ENCODE measurements at places on chromosomes 4 and X. TPM values are rescaled to one million over a fixed set of nuclear protein-coding genes. Genes with fewer than 3 reads are reported as not detected.

Gene DOK7
- 0.81 TPM for total RNA-seq

Gene CNKSR2
- 0.78 TPM for total RNA-seq

Gene VCX3A
- total RNA-seq: not detected

Gene GBA3
- total RNA-seq: 0.07 TPM

Gene HGFAC
- not detected for total RNA-seq

Gene TCEAL5
- not detected for total RNA-seq

Gene NAA11
- not detected for total RNA-seq

Gene UGT8
- 0.18 TPM for total RNA-seq

DNA sequence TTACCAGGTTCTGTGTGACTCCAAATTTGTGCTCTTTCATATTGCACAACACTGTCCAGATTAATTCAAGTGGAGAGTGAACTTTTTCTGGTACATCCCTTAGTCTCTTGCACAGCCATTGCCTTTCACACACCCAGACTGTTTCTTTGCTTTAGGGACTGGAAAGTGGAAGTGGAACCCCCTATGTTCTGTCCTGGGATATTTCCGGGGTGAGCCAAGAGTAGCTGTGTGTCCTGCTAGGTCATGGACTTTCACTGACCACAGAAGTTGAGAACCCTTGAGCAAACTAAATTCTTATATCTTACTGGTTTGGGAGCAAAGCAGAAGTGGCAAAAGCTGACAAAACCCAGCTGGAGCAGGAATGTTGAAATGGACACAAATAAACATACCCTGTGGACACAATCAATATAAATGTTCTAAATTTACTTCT is 10.3 kb upstream of the VSIG4 start:
- no peak for DNase-seq

GRCh38 chrX:103170216-103170615 is 44.7 kb upstream of the BEX4 start:
- no peak for DNase-seq

- DNase-seq: no peak
These were observed 12.5 kb downstream of the OGT start for GRCh38 chrX:71545364-71545763.

DNA sequence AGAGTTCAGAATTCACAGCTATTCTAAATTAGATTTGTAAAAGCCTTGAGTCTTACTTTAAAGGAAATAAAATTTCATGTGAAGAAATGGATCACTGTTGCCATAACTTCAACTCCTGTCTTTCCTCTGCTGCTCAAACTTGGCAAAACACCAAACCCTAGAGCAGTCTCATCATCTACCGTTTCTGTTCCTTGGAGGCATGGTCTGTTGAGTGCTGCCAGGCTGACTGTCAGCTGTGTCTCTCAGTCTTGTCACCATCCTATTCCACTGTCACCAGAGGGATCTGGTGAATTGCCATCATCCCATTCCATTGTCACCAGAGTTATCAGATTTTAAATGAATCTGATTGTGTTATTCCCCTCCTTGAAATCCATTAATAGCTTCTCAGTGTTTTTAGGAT is 55.6 kb downstream of the STIM2 start:
- no peak for DNase-seq

DNA sequence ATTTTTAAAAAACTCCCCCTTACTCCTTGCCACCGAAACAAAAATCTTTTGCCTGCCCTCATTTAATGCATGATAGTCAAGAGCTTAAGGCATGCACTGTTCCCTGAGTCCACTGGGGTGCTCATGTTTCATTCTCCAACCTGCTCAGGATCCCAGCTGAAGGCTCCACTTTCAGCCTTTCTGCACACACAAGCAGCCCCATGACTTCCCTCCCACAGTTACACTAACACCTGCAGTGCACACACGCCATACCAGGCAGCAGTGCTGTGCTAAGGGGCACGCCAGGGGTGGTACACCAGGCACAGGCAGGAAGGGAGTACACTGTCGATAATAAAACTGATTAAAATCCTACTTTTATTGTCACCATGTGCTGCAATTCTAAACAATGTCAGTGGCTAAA is 385.2 kb downstream of the BMPR1B start:
- DNase-seq: no peak

GRCh38 chr4:95549246-95550114 is 707 bp upstream of the UNC5C start:
- DNase-seq: no peak

- DNase-seq: no peak
These were observed 328.5 kb downstream of the PPP3CA start for GRCh38 chr4:101018836-101019235.

DNA sequence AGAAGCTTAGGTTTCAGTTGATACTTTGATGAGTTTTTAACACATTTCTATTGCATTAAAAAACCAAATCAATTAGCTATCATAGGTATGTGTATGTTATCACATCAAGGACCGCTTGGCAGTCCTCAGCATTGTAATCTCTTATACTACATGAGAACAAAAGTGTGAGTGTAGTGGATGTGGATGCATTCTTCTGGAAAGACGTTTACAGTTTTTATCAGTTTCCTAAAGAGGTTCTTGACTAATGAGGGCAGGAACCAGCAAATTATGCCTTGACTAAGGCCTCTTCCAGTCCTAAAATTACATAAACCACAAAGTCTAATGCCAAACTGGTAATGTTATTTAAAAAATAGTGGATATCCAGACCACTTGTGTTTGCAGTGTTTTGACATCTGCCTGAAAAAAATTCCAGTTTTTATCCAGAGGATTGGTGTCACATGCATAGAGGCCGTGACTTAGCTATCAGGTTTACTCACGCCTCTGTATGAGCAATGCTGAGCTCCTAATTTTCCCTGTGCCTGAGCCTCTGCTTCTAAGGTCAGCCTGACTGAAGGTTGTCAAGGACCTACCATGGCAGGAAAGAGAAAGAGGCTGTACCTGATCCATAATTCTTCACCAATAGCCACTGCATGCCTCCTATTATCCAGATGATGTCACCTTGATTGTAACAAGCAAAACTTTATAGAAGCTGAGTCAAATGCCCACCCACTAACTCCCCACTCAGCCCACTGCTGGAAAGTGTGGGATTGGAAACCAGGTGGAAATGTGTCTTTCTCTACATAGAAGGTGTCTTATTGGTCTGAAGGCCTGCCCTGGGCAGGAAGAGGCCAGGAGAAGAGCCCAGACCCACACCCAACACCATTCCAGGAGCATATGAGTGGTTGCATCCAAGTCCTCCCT is 68.7 kb downstream of the ENPP6 start:
- DNase-seq: no peak

GRCh38 chr4:72938516-72938915 is 131.0 kb downstream of the COX18 start:
- DNase-seq: no peak

- no peak for DNase-seq
These were observed 10.5 kb downstream of the PPAT start for GRCh38 chr4:56424697-56425514.
